Sigmoid colon (tissue), 7 donors: ENCODE measurements at places on chromosomes 4 and X. TPM values are rescaled to one million over a fixed set of nuclear protein-coding genes. Genes with fewer than 3 reads are reported as not detected.

DNA sequence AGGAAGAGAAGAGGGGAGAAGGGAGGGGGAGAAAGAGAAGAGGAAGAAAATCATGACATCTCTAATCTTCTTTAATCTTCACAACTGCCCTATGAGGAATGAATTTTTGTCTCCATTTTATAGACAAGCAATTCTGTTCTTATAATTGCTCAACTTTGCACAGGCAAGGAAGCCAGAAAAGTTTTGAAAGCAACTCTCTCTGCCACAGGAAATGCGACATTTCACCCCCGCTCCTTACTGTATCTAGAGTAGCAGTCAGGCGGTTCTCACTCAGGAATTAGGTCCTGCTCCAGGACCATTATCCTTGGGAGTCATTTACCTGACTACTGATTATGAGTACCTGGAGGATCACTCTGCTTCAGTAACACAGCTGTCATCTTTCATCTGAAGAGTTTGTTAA, 69.2 kb upstream of the FAM9A start:
- DNase-seq = no peak

DNA sequence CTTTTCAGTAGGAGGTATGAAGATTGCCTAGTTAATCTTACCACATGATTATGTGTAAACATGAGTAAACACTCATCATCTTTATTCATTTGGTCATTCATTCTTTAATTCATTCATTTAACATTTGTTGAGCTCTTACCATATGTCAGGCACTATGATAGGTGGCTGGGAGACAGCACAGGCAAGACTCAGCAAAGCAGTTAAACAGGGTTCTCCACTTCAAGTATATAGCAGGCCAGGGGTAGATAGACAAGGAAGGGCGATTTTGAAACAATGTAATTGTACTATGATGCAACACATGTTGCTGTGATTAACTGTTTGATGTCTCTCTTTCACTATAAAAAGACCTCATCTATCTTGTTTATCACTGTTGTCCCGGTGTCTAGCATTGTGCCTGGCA, 84.3 kb upstream of the GPR101 start:
- DNase-seq = no peak

- DNase-seq = no peak
These were observed 844.9 kb upstream of the SLIT2 start for GRCh38 chr4:19406789-19407188.

GRCh38 chrX:110341189-110342035, 17.2 kb upstream of the RTL9 start:
- DNase-seq = no peak

DNA sequence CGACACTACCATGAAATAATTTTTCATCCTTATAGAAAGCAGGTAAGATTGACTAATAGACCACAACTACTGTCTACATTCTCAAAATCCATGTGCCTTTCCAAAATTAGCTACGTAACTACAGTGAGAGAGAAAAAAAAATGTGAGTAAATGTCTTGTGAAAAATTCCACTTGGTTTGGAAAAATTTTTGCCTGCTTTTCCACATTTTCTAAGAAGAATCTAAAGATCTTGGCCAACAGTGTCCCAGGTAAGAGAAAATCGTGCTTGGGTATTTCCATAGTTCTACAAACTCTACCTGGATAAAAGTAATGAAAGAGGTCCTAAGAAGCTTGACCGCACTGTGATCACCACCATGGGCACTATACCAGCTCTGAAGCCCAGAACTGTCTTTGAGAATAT, 1.4 kb upstream of the CLCN3 start:
- DNase-seq = no peak

DNA sequence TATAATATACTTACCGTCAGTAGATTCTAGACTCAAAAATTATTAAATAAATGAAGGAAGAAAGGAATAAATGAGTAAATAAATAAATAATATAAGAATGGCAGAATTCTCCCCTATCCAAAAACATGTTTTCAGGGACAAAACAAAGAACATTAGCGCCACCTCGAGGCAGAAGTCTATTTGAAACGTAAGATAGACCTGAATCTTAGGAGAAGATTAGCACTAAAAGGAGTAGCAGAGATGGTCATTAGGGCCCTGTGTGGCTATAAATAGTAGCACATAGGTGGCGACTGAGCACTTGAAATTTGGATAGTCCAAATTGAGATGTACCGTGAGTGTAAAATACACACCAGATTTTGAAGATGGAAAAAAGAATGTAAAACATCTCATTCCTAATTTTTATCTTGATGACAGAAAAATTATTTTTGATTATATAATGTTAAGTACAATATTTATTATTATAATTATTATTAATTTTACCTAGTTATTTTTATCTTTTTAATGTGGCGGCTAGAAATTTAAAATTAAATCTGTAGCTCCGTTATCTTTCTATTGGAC, 24.3 kb upstream of the SRD5A3 start:
- peak; percentile 76 for DNase-seq

- no peak for DNase-seq
These were observed 19.5 kb upstream of the PDE6B start for GRCh38 chr4:605702-606425.

GRCh38 chrX:115900425-115900824, 270.1 kb upstream of the AGTR2 start:
- DNase-seq = no peak

DNA sequence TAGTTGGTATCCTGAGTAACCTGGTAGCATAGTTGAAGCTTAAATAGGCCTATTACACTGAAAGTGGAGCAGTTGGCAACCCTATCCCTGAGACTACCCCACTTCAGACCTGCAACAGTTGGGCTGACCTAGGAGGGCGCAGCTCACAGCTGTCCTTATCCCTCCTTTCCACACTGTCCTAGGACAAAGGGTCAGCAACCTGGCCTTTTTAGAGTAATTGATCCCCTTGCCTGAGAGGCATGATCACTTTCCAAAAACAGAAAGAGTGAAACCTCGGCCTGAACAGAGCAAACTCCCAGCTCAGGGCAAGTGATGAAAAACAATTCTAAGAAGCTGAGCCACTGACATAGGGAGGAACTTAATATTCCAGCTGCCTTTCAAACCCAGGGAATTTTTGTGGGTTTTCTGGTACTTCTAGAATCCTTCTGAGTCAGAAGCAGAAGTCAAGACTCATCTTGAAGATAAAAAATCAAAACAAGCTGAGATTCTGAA, 94.9 kb upstream of the MYOZ2 start:
- no peak for DNase-seq

- no peak for DNase-seq
These were observed 155.9 kb downstream of the SHOX start for GRCh38 chrX:786441-786881.

DNA sequence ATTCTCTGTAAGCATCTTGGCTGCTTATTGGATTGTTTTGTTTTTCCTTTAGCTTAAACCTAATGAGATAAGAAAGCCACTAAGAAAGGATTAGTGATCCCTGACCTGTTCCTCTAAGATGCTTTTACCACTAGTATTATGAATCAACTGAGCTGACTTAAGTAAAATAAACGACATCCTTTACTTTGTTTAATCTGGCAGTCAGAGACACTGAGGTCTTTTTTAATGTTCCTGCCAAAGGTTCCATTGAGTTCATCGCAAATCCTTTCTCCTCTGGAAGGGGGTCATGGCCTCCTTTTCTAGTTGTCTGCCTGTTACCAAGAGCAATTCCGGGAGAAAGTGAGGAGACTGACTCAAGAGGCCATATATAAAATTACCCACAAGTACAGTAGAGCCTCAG, 1038.3 kb upstream of the SLIT2 start:
- no peak for DNase-seq

- no peak for DNase-seq
These were observed 325.5 kb upstream of the SLC7A11 start for GRCh38 chr4:138567696-138568095.

GRCh38 chrX:155022585-155022984, at the start of gene F8:
TSS of gene F8 (minus strand) at chrX:155022723. CDS start at chrX:155022552, 171 bp downstream.
- no peak for DNase-seq

GRCh38 chr4:107376293-107376692, 340.2 kb upstream of the DKK2 start:
- DNase-seq = no peak

Gene LDB2
- total RNA-seq = 20.7 TPM

Gene GPC3
- total RNA-seq = 6.9 TPM

Gene GPC4
- total RNA-seq = 26.9 TPM

Gene JCHAIN
- not detected for total RNA-seq

Gene EGFL6
- not detected for total RNA-seq

Gene ENOPH1
- total RNA-seq = 21.8 TPM

Gene ARX
- not detected for total RNA-seq

Gene HERC5
- 5.7 TPM for total RNA-seq
